Activated CD4-positive, alpha-beta T cell treated with anti-CD3 and anti-CD28 coated beads, Interleukin-2, amount 50 U/mL, for 24 hours (primary cell): ENCODE measurements at places on chromosomes 7 and 10.
A peak's percentile ranks its signal among the peaks of the same experiment; 100 is the strongest.

DNA sequence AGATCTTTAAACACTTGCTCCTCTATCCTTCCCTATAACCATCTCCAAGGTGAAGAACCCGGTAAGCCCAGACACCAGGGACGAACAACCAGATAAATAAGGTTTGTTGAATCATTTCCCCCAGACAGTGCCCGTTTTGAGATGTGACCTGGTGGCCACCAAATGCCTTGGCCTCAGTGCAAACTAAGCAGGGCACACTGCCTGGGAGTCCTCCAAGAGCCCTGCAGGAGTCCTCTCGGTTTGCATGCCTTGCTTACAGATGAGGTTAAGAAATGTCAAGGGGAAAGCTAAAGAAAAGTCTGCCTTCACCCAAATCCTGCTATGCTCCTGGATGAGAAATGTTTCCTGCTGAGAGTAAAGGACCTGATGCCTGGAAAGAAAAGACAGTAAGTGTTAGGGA lies 31.6 kb downstream of the SLIT1 start:
- no peak for DNase-seq

- no peak for DNase-seq
Measured at GRCh38 chr7:157009170-157009777, 1.2 kb downstream of the MNX1 start.

GRCh38 chr7:135224027-135224426 lies 9.6 kb upstream of the STRA8 start:
- DNase-seq, result no peak

DNA sequence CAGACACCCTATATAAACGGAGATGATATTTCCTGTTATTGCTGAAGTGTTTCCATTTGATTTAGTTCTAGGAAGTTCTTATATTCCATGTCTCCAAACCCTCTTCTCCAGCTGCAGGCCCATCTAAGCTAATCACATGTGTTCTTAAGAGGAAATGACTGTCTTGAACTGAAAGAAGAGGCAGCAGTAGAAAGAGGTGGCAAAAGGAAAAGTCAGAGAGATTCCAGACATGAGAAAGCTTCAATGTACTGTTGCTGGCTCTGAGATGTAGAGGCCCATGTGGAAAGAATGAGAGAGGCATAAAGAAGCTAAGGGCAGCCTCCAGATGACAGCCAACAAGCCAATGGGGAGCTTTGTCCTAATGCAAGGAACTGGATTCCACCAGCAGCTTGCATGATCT lies 287.2 kb downstream of the GFRA1 start:
- DNase-seq, result no peak

DNA sequence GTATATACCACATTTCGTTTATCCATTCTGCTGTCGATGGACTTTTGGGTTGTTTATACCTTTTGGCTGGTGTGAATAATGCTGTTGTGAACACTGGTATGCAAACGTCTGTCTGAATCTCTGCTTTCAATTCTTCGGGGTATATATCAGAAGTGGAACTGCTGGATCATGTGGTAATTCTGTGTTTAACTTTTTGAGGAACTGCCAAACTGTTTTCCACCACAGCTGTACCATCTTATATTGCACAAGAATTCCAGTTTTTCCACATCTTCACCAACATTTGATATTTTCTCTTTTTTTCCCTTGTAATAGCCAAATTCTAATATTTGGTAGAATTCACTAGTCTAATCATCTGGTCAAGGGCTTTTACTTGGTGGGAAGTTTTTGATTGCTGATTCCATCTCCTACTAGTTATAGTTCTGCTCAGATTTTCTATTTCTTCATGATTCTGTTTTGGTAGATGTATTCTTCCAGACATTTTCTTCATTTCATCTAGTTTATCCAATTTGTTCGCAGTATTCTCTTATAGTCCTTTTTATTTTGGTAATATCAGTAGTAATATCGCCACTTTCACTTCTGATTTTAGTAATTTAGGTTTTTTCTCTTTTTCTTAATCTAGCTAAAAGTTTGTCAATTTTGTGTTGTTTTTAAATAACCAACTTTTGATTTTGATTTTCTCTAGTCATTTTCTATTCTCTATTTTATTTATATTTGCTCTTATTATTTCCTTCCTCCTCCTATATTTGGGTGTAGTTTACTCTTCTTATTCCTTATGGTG lies 271.2 kb downstream of the ZEB1 start:
- DNase-seq, result no peak

- DNase-seq, result no peak
Measured at GRCh38 chr7:38905056-38905759, 3.8 kb downstream of the VPS41 start.

DNA sequence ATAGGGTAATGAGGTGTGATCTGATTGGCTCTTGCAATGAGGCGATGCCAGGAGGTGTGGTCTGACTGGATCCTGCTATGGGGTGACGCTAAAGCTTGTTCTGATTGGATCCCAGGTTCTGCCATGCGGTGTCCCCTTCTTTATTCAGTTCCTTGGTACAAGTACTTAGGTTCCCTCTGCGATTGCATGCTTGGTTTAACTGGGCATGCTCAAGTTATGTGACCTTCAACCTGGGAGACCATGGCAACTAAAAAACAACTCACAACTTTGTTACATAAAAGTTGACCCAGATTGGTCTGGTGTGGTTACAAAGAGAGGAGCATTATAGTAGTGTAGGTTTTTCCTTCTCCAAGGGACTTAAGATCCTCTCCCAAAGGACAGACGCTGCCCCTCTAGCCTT lies 49.5 kb upstream of the DNAJC1 start:
- DNase-seq, result no peak

GRCh38 chr10:104622598-104623209 lies 18.4 kb upstream of the SORCS3 start:
- no peak for DNase-seq

GRCh38 chr10:132326344-132326889 lies 5.6 kb upstream of the LRRC27 start:
- DNase-seq, result no peak

GRCh38 chr7:86786376-86786775 lies 142.7 kb downstream of the GRM3 start:
- no peak for DNase-seq

- peak; percentile 30 for DNase-seq
Measured at GRCh38 chr7:106367664-106368063, 82.9 kb upstream of the NAMPT start.

- DNase-seq, result no peak
Measured at GRCh38 chr10:102150970-102151773, 1.0 kb upstream of the NOLC1 start.

DNA sequence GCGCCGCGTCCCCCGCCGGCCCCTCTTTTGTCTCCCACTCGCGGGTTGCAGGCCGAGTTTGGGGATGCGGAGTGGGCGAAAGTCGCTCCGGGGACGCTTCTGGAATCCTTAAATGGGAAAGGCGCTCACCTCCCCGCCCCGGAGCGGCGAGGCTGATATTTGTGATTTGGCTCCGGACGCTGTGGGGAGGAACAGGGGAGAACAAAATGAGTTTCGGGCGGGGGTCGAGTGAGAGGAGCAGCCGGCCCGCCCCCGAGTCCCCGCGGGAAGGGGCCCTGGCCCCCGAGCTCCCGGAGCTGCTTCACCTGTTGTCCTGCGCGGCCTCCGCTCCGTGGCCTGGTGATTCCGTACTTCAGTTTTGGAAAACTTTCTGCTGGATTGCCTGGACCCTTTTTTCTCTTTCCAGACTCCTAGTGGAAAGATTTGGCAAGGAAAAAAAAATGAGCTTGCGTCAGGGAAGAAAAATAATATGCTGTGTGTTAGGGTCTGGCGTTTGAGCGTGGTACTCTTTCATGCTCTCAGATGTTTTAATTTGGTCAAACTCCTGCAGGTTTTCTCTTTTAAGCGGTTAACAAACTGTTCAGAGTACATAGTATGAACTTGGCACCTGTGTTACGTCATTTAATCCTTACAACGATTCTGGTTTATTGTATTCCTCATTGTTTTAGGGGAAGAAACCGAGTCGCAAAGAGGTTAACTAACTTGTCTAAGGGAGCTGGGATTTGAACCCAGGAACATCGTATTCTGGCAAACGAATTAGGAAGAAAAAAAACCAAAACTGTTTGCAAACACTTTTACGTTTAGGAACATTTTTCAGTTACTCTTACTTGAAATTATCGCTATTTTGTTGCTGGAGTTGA lies 924 bp downstream of the BMPR1A start:
- no peak for DNase-seq

- DNase-seq, result no peak
Measured at GRCh38 chr10:5511885-5512280, 12.5 kb upstream of the CALML5 start.

DNA sequence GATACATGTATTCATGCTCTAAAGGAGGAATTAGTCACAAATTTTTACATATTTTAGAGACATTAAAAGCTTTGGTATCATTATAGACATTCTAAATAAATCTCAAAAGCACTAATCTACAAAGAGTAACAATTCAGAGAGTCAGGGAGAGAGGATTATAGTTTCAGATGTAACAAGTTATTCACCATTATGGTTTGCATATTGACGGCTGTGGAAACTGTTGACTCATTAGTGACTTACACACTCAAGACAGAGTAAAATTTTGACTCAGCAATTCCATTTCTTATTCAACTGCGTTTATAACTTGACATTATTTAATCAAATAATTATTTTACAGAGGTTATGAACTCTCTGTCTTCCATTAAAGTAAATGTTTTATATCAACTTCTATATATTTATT lies 95.4 kb upstream of the SEMA3C start:
- no peak for DNase-seq

GRCh38 chr7:79292834-79293233 lies 160.6 kb downstream of the MAGI2 start:
- no peak for DNase-seq

- DNase-seq, result no peak
Measured at GRCh38 chr7:54186336-54186735, 355.8 kb upstream of the VSTM2A start.

GRCh38 chr7:103389263-103389662 lies 41.8 kb downstream of the PSMC2 start:
- DNase-seq, result no peak

- no peak for DNase-seq
Measured at GRCh38 chr7:155362380-155363145, 64.9 kb downstream of the INSIG1 start.

- no peak for DNase-seq
Measured at GRCh38 chr7:23072922-23073321, 32.7 kb upstream of the KLHL7 start.

DNA sequence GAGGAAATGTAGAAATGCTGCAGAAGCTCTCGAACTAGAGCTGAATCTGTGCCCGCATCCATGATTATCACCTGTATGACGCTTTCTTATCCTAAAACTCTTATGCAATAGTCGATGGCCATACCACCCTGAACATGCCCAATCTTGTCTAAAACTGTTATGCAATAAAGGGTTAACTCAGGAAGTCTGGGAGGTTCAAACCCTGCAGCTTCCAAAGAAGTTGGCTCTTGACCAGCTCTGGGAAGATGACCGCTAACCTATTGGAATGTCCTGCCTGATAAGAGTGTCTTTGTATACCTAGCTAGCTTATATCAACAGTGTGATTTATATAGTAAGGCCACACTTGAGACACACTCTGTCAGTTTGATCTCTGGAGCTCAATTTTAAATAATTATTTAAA lies 3.4 kb upstream of the C10orf88 start:
- no peak for DNase-seq

GRCh38 chr10:92681306-92681834 lies 8.4 kb upstream of the HHEX start:
- no peak for DNase-seq

GRCh38 chr7:35513828-35514227 lies 181.1 kb downstream of the HERPUD2 start:
- no peak for DNase-seq

DNA sequence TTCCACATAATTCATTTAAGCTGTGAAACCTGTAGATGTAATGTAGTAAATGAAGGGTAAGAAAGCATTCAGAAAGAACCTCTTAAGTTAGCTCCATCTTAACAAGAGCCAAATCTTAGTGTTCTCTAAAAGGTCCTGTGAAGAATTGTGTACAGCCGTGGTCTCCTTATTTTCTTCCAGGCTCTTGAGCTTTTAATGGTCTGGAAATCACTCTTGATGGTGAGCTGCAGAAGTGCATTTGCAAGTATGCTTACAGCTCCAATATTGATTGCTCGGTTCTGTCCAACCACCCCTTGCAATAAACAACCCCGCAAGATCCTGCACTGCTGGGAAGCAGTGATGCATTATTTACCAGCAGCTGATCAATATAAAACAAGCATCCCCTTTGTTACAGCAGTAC lies 690.8 kb upstream of the FZD8 start:
- DNase-seq, result no peak

DNA sequence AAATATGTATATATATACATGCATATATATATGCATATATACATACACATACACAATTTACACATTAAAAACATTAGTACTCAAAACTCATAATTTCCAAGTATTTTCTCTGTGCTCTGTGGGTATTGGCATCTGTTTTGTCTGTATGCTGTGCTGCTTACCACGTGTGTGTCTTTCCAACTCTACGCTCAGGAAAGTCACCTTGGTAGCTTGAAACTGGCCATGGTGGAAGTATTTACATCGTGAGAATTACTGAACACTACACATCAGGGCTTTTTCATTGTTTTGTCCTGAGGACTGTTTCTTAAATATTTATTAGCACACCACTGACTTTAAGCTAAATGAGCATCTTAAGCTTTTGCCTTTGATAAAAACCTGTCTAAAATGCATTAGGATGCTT lies 79.6 kb downstream of the CREM start:
- DNase-seq, result no peak

- no peak for DNase-seq
Measured at GRCh38 chr7:47602272-47603004, 20.5 kb upstream of the TNS3 start.

GRCh38 chr7:157622408-157623205 lies 285.8 kb downstream of the DNAJB6 start:
- DNase-seq, result no peak

DNA sequence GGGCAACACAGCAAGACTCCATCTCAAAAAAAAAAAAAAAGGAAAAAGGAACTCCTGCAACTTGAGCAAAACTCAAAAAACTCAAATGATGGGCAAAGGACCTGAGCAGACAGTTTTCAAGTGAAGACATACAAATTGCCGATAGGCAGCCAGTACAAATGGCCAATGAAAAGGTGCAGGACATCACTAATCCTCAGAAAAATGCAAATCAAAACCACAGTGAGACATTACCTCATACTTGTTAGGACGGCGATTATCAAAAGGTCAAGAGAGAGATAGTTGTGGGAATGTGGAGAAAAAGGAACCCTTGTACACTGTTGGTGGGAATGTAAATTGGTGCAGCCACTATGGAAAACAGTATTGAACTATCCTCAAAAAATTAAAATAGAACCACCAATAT lies 16.8 kb downstream of the SVOPL start:
- no peak for DNase-seq

GRCh38 chr7:22356701-22357310 lies at the start of gene RAPGEF5:
Gene RAPGEF5 (minus strand): TSS chr7:22357154. CDS start chr7:22357060, 94 bp downstream.
- DNase-seq, result no peak

DNA sequence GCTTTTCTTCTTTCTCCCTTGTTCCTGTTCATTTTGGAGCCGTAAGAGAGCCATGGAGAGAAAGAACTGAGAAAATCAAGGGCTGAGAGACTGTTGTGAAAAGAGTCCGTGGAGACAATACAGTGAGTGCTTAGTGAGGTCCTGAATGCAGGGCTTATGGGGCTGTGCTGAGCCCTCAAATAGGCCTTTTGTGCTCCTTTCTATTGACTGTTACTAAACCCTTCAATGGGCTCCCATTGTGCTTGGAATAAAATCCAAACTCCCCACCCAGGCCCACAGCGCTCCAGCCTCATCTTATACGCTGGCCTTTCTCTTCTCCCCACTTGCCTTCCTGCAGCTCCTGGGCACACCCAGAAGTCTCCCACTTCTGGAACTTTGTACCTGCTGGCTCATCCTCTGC lies 243.1 kb upstream of the HABP2 start:
- DNase-seq, result no peak
